ENCODE measurements at places on chromosomes 16 and 17.

- DNase-seq: no peak
These were observed 12.8 kb downstream of the ADGRG3 start for GRCh38 chr16:57680842-57681375.

DNA sequence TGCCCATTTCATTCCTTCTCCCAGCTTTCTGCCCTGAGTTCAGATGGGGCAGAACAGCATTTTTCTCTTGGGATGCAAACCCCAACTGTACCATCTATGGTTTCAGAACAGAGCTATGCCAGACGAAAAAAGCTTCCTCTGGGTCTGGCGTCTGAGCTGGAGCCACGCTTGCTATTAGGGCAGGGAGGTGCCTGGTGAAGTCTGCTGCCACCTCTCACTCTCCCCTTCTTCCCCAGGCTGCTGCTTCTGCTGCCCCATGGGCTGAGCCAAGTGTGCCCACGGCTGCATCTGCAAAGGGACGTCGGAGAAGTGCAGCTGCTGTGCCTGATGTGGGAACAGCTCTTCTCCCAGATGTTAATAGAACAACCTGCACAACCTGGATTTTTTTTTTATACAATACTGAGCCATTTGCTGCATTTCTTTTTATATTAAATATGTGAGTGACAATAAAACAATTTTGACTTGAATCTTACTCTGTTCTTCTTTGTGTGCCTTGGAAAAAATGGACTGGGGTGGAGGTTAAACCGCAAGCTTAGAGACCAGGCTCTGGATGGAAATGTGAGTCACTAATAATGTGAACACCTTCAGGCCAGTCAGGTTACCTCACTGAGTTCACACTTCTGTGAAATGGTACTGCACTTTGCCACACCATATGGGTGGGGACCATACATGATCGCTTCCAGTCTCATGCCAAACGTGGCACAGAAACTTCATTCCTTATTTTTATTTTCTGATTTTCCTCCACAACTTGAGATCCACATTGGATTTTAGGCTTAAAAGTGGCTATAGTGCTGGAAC, 1.7 kb upstream of the MT1A start:
- no peak for DNase-seq

DNA sequence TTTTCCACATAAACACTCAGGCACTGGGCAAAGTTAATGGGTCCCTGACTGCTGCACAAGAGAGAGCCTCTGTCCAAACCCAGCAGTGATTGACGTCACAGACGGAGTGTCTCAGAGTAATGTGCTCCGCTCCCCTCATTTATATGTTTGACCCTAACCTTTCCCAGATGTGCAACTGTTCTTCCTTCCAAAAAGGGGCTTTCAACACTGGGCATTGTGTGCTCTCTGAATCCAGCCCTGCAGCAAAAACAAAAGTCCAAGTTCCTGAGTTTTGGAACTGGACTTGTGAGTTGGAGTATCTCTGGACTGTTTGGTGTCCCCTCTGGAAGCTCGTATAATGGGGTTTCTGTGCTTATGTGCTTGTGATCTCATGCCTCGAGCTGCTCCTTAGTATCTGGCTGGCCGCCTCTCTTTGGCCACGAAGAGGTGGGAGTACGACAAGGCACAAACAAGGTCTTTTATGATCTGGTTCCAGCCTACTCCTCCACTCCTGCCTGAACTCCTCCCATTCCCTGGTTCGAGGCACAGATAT, 76.4 kb upstream of the SMIM36 start:
- no peak for DNase-seq

DNA sequence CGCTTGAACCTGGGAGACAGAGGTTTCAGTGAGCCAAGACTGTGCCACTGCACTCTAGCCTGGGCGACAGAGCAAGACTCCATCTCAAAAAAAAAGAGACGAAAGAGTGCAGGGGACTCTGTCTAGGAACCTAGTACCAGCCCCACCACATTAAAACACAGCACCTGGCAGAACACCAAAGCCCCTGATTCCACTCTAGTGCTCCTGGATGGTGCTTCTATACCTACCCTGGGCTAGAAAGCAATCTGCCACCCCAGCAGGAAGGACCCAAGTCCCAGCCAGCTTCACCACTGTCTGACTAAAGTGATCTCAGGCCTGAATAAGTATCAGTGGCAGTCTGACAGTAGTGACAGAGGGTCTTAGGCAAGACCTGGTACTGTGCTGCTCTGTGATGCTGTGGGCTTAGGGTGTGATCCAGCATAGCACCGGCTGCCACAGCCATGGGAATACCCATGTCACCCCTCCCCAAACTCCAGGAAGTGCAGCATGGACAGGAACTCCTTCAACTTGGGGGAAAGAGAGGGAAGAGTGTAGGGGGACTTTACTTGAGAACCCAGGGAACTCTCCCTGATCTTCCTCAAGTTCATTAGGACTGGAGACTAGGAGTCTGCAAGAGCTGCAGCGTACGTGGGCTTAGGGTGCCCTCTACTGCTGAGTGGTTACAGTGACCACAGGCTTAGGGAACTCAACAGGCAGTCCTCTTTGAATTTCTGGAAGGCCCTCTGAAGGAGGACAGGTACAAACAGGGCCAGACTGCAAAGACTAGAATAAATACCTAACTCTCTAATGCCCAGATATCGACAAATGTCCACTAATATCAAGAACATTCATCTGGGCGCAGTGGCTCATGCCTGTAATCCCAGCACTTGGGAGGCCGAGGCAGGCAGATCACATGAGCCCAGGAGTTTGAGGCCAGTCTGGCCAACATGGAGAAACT, 30.0 kb upstream of the RNF43 start:
- DNase-seq: peak; percentile 17

DNA sequence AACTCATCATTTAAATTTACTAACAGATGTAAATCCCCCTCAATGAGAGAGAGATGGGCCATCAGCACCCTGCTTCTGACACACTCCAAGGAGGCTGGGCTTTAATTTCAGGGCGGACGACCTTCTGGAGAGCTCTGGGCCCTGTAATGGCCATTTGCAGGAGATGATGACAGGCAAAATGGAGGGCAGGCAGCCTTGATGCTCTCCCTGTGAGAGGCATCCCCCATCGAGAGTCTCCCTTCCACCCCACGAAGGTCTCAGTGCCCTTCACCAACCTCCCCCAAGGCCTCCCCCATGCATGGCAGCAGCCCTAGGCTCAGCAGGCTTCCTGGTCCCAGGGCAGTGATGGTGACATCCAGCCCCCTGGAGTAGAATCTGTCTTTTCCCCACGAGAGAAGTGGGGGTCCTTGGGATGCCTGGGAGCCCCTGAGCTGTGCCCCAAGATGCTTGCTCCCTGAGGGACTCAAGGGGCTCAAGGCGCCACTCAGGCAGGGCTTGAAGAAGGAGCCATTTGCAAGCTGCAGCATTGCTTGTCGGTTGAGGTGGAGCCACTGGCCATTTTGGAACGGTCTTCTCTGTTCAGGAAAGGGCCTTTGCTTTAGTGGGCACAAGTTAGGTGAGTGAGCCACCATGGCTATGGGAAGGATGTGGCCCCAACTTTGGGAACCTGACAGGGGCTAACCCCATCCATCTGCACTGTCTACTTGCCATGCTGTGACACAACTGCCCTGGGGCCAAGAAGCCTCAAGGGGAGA, 82.6 kb downstream of the C16orf78 start:
- DNase-seq: no peak

DNA sequence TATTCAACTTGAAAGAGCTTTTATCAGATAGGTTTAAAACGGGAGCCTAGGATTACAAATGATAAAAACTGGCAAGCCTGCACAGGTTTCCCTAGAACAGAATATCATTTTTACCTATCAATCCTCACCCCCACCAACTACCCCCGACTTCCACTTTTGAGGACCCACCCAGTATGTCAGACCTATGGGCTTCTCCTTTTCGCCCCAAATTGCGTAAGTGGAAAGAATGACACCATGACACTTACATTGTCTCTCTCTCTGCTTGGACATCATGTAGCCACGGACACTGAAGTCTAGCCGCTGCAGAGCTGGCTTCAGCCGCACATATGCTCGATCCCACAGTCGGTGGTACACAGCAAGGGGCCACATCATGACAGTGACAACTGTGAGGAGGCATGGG, 7.4 kb upstream of the PSMC3IP start:
- DNase-seq: no peak

GRCh38 chr16:10880594-10881452, 3.8 kb downstream of the CIITA start:
- no peak for DNase-seq

- DNase-seq: no peak
These were observed 26.0 kb upstream of the SPPL2C start for GRCh38 chr17:45818699-45819098.

All from activated T-helper 1 cell treated with anti-CD3 and anti-CD28 coated beads, Interleukin-2, amount 50 U/mL, for 16 hours (primary cell).